ENCODE measurements at places on chromosomes 3 and 15.

- no peak for DNase-seq
Observed at GRCh38 chr15:32867313-32867626, 149.5 kb downstream of the GREM1 start.

GRCh38 chr3:147383617-147384016, 22.7 kb downstream of the ZIC4 start:
- no peak for DNase-seq

- DNase-seq, result no peak
Observed at GRCh38 chr3:46953234-46954010, 23.1 kb downstream of the CCDC12 start.

DNA sequence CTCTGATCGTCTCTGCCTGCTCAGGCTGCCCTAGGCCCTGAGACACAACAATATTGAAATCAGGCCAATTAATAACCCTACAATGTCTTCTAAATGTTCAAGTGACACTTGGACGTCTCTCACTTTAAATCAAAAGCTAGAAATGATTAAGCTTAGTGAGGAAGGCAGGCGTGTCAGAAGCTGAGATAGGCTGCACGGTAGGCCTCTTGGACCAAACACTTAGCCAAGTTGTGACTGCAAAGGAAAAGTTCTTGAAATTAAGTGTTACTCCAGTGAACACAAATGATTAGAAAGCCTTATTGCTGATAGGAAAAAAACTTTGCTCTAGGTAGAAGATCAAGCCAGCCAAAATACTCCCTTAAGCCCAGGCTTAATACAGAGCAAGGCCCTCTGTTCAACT, 2.2 kb downstream of the HPS3 start:
- DNase-seq, result no peak

- DNase-seq, result no peak
Observed at GRCh38 chr3:137709011-137709601, 55.0 kb upstream of the SOX14 start.

DNA sequence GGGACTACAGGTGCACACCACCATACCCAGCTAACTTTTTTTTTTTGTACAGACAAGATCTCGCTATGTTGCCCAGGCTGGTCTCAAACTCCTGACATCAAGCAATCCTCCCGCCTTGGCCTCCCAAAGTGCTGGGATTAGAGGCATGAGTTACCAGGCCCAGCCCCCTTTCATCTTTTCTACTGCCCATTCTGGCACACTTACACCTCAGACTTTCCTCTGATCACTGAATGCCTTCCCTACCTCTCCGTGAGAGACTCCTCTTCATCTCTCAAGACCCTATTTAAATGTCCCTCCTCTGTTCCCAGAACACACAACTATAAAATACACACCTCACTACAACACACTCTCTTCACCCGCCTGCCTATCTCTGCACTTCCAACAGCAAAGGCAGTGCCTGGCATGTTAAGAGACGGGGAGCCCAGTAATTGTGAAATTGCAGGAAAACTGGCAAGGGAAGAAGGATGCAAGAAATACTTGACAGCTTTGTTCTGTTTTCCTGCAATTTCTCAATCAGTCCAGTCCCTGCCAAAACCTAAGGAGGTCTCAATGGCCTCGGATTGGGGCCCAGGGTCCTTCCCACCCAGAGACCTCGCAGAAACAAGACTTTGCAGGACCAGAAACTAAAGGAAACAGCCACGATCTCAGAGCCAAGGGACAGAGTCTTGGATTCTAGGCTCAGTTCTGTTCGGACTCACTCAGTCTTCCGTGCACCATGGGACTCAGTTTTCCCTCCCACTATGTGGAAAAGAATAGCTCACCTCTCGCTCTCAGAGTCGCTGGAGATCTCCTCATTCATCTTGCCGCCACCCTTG, 849 bp downstream of the RRP9 start:
- DNase-seq, result no peak

- DNase-seq, result no peak
Observed at GRCh38 chr15:71187526-71187925, 72.3 kb downstream of the THSD4 start.

DNA sequence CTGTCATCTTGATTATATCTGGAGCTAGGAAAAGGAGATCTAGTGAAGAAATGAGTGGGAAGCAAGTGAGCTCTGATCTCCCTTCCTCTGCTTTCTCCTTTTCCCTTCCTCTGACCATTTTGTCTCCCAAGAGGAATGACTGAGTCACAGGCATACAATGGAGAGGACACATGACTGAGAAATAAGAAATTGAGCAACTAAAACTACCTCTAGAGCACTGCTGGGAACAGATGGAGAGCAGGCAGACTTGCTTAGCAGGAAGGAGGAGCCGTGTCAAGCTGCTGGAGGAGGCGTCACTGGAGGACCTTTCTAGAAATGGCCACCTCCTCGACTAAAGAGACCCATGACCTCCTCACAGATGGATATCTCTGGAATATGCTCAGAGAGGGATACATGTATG, 66.9 kb upstream of the MYO5C start:
- no peak for DNase-seq

DNA sequence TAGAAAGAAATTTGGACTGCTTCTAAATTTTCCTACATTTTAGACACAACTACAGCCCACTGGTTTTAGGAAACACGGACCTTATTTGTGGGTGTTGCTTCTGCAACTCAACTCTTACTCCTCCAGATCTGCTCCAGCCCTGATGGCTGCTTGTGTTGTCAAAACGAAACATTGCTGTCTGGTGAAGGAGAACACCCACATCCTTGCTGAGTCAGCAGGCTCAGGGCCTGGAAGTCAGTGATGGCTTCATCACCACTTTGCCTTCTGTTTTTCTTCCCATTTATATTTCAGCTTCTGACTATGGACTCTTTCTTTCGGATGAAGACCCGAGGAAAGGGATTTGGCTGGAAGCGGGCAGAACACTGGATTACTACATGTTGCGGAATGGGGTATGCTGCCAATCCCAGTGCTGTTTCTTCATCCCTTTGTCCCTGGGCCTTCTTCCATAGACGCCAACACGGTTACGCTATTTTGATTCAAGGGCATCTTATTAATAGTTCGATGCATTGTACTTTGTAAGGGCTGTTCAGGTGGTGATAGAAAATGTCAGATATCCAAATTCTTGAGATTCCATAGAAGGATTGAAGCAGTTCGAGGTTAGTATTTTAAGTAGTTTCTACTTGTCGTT, 392.6 kb upstream of the TPM1 start:
- no peak for DNase-seq

GRCh38 chr15:85335193-85335942, 45.0 kb upstream of the AKAP13 start:
- DNase-seq, result no peak

GRCh38 chr3:171896316-171896715, 53.2 kb downstream of the TMEM212 start:
- no peak for DNase-seq

GRCh38 chr15:40050788-40051470, 11.9 kb upstream of the SRP14 start:
- no peak for DNase-seq

DNA sequence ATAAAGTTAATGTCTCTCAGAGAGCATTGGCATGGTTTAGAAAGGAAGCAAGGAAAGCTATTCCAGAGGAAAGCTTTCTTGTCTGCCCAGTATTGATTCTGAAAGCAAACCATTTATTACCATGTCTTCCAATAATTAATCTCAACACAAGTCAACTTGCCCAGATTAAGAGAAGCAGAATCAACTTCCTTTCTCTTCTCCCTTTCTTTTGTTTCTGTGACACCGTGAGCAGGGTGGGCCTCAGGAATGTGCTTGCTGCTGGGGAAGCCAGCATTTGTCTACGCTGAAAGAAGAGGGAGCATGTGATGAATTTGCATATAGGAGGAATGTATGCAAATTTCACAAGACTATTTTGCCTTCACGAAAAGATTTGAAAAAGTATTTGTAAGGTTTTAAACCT, 368.6 kb upstream of the ROPN1 start:
- DNase-seq, result no peak

- DNase-seq, result no peak
Observed at GRCh38 chr15:67784856-67785430, 40.4 kb upstream of the SKOR1 start.

- DNase-seq, result no peak
Observed at GRCh38 chr3:177525987-177526712, 328.9 kb upstream of the TBL1XR1 start.

GRCh38 chr3:153785901-153786300, 335.3 kb upstream of the ARHGEF26 start:
- DNase-seq, result no peak

GRCh38 chr3:39980058-39980457, 170.6 kb downstream of the MYRIP start:
- no peak for DNase-seq

DNA sequence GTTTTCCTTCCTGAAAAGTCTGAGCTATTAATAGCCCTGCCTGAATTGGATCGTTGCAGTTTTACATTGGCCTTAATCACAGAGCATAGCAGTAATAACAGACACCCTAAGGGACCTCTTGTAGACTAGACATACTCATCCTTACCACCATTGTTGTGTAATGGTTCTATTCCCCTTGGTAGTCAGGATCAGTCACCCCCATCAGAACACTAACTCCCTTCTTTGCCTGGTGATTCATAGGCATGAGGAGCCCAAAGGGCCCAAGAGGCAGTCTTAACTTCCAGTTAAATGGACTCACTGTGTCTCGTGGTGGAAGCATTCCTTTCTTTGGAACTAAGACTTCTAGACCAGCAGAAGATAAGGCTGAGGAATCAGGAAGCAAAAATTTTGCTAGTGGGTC, 20.2 kb downstream of the CGGBP1 start:
- no peak for DNase-seq

GRCh38 chr15:76336254-76337058, at the start of gene ISL2:
Gene ISL2, plus strand, starts transcription at chr15:76336773. Its CDS starts 111 bp downstream, at chr15:76336884.
- DNase-seq, result peak; percentile 69

- DNase-seq, result no peak
Observed at GRCh38 chr3:22939349-22939748, 263.8 kb upstream of the UBE2E2 start.

DNA sequence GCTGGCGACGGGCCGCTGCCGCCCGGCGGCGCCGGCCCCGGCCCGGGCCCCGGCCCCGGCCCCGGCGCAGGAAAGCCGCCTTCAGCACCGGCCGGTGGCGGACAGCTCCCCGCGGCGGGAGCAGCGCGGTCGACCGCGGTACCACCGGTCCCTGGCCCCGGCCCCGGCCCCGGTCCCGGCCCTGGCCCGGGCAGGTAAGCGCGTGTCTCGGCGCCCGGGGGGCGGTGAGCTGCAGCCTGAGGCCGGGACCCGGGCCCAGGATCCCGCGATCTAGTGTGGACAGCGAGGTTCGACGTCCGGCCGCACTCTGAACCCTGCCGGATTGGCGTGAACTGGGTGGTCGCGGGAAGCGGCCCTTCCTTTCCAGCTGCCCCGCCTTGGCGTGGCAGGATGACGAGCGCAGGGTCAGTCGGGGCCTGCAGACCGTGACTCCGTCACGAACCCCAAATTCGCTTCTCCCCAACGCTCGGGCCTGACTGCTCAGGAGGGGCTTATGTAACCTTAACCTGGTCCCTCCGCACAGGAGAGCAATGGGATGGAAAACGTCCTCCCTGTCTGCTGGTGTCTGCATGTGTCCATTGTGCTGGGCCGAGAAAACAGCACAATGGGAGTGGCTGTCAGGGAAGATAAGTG, 472 bp downstream of the BSN start:
- peak; percentile 39 for DNase-seq

DNA sequence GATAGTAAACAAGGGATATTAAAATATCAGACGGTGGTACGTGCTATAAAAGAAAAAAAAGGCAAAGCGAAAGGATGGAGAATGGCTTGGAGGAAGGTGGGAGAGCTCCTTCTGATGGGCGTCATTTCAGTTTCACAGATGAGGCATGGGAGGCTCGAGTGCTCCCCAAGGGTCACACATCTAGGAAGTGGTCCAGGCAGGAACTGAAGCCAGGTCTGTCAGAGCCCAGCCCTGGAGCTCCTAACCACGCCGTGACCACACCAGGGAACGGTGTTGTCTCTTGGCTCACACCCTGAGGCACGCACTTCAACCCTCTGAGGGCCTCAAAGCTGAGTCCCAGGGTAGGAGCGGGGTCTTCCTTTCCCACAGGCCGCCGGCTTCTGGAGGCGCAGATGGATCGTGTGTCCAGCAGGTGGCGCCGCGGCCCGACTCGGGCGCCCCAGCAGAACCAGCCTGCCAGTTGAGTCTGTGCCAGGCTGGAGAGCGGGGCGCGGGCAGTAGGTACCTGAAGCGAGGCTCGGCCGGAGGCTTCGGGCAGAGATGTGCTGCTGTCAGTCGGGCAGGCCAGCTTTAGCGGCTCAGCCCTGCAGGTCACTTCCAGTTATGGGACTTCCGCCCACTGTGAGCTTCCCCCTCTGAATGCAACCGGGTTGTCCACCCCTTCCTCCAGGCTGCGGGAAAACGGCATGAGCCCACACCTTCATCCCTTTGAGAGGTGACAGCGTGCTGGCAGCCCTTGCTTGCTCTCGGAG, 68.1 kb downstream of the SLC6A1 start:
- peak; percentile 86 for DNase-seq

- no peak for DNase-seq
Observed at GRCh38 chr15:66897416-66897815, 168.0 kb upstream of the SMAD3 start.

Data from dorsolateral prefrontal cortex (tissue), 122 donors.